GM23338 (cell line): ENCODE measurements at places on chromosomes 5 and 9. TPM values are rescaled to one million over a fixed set of nuclear protein-coding genes. Genes with fewer than 3 reads are reported as not detected.
A peak's percentile ranks its signal among the peaks of the same experiment; 100 is the strongest.

GRCh38 chr5:91272858-91273257, 110.3 kb downstream of the ARRDC3 start:
- no peak for DNase-seq

Gene VLDLR
- 13.2 and 14.9 TPM in 2 replicates for polyA plus RNA-seq

DNA sequence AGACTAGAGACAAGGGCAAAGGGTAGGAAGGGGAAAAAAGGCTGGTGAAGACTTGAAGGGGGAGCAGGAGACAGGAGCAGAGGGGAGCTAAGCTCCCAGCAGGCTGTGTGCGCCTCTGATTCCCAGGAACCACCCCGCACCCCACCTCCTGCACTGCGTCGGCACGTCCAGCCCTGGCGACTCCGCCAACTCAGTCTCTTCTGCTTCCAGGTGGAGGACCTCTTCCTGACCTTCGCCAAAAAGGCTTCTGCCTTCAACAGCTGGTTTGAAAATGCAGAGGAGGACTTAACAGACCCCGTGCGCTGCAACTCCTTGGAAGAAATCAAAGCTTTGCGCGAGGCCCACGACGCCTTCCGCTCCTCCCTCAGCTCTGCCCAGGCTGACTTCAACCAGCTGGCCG, 30.5 kb downstream of the DYNC2I2 start:
- DNase-seq: no peak

Gene LIX1
- 0.13 and 0.16 TPM in 2 replicates for polyA plus RNA-seq

DNA sequence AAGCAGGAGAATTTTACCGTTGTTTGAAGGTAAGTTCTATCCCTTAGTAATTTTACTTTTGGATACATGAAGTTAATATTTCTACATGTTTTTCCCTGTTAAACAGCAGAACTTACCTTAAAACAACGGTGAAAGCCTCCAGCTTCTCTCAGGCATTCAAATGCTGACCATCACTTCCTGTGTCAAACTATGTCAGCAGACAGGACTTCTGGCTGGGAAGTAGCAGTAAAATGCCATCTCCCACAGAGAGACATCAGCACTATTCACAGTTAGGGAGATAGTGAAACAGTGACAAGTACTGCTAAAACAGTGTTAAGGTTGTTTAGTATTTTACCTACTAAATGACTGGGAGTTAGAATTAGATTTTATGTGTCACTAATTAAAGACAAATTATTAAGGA, 34.2 kb upstream of the GOLGA1 start:
- DNase-seq: peak; percentile 39

Gene FAM169A
- 12.2 and 16.9 TPM in 2 replicates for polyA plus RNA-seq
